ENCODE measurements at places on chromosomes 3 and 15.
A peak's percentile ranks its signal among the peaks of the same experiment; 100 is the strongest.

GRCh38 chr3:27544372-27544865, 60.2 kb upstream of the SLC4A7 start:
- DNase-seq, result no peak

DNA sequence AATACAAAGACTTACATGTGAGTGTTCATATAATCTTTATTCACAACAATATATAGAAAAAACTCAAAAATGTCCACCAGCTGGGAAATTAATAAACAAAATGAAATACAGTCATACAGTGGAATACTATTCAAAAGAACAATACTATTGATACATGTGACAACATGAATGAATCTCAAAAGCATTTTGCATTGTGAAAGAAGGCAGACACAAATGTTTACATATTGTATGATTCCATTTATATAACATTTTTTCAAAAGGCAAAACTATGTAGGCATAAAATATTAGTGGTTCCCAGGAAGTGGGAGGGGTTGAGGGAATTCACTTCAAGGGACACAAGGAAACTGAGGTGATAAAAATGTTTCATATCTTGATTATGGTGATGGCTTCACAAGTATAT, 303.2 kb downstream of the CTNNB1 start:
- no peak for DNase-seq

GRCh38 chr3:161854232-161854771, 357.7 kb downstream of the OTOL1 start:
- DNase-seq, result no peak

DNA sequence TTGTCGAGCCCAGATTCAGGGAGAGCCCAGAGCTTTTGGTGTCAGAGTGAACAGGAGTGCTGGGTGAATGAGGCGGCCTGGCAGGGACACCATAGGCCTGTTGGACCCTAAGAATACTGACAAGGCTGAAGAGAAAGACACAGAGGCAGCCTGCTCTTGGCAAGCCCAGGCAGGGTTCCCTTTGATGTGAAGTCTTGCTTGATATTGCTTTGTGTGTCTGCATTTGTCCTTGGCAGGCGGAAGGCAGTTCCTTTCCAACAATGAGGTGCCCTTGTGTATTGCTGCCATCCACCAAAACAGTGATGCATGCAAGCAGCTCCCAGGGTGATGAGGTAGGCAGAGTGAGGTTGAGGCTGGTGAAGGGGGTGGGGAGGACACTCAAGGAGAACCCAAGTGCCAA, 152.7 kb upstream of the TSC22D2 start:
- no peak for DNase-seq

- DNase-seq, result no peak
These were observed 51.9 kb downstream of the STRIT1 start for GRCh38 chr3:155241579-155241978.

GRCh38 chr3:43865887-43866528, 175.3 kb downstream of the ABHD5 start:
- DNase-seq, result no peak

DNA sequence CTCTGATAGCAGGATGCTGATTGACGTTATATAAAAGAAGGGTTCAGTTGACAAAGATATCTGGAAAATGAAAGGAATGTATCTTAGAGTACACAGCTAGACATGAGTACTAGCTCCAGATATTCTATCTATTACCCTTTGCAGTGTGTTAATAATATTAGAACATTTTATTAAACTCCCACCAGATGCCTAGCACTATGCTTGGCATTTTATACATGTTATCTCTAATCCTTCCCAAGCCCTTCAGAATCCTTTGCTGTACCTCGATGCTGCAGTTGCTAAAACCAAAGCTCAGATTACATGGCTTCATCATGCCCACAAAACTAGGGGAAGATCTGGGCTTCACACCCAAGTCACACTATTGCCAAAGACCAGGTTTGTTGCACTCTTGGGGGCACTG, 350.1 kb upstream of the AZI2 start:
- no peak for DNase-seq

GRCh38 chr3:134346744-134347143, 27.5 kb downstream of the AMOTL2 start:
- DNase-seq, result no peak

- DNase-seq, result peak; percentile 80
These were observed 6.7 kb upstream of the ACSBG1 start for GRCh38 chr15:78241017-78241416.
